ENCODE measurements at places on chromosomes 5 and 9.

- DNase-seq = no peak
Observed at GRCh38 chr5:175697846-175698245, 40.0 kb downstream of the HRH2 start.

DNA sequence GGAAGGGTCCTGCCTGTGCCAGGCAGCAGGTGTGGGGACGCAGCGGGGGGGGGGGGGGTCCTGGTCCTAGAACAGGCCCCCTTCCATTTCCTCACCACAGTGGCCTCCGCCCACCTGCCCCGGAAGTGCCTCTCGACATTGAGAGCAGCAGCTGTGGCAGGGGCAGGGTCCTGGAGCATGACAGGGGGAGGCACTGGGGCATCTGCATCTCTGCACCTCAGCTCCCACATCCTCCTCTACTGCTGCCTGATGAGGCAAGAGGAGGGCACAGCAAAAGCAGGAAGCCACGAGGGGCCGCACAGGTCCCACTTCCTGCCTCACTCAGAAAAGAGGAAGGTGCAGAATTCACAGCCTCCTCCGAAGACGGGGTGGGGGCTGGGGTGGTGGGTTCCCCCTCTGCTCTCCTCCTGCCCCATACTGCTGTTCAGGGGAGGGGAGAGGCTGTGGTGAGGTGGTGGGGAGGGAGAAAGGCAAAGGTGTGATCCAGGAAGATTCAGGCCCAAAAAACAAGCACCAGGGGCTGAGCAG, 14.8 kb downstream of the AKNA start:
- no peak for DNase-seq

GRCh38 chr9:109314011-109314531, 6.8 kb downstream of the EPB41L4B start:
- DNase-seq = no peak

DNA sequence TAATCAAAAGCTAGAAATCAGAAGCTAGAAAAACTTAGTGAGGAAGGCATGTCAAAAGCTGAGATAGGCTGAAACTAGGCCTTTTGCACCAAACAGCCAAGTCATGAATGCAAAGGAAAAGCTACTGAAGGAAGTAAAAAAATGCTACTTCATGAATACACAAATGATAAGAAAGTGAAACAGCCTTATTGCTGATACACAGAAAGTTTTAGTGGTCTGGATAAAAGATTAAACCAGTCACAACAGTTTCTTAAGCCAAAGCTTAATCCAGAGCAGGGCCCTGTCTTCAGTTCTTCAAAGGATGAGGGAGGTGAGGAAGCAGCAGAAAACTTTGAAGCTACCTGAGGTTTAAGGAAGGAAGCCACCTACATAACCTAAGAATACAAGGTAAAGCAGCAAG, 102.5 kb upstream of the SH3GL2 start:
- DNase-seq = no peak

GRCh38 chr5:160961761-160962160, 109.8 kb upstream of the ATP10B start:
- no peak for DNase-seq

DNA sequence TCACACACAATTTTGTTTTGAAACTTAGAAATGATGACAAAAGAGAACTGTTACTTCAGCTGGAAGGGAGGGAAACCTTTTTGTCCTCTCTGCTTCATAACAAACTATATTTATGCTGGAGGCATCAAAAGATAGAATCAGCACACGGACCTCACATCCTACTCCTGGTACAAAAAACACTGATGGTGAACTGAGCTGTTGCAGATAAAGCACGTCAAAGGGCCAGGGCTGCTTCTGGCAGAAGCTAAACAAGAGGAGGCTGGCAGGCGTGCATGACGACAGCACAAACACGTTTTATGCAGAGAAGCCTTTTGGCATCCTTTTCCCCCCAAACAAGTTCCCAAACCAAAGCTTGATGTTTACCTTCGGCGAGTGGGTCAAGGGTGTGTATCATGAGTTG, 169.6 kb downstream of the SLC24A2 start:
- no peak for DNase-seq

GRCh38 chr5:38515646-38516045, 40.8 kb downstream of the LIFR start:
- DNase-seq = no peak

GRCh38 chr9:125700791-125701190, 6.2 kb downstream of the MAPKAP1 start:
- DNase-seq = no peak

GRCh38 chr5:1135696-1136525, 24.0 kb upstream of the SLC12A7 start:
- no peak for DNase-seq

GRCh38 chr9:90722071-90722470, 79.4 kb upstream of the DIRAS2 start:
- no peak for DNase-seq

GRCh38 chr5:44665101-44665701, 143.5 kb upstream of the MRPS30 start:
- no peak for DNase-seq

- no peak for DNase-seq
Observed at GRCh38 chr5:170612256-170612678, 108.4 kb downstream of the KCNIP1 start.

All from stimulated activated CD4-positive, alpha-beta T cell treated with anti-CD3 and anti-CD28 coated beads, TNF-alpha, amount 100 ng/mL, for 4 hours (primary cell).